Naive thymus-derived CD8-positive, alpha-beta T cell (primary cell): ENCODE measurements at places on chromosomes 5 and 9.
A peak's percentile ranks its signal among the peaks of the same experiment; 100 is the strongest.

GRCh38 chr9:86408121-86408520, 53.9 kb upstream of the TUT7 start:
- no peak for DNase-seq

DNA sequence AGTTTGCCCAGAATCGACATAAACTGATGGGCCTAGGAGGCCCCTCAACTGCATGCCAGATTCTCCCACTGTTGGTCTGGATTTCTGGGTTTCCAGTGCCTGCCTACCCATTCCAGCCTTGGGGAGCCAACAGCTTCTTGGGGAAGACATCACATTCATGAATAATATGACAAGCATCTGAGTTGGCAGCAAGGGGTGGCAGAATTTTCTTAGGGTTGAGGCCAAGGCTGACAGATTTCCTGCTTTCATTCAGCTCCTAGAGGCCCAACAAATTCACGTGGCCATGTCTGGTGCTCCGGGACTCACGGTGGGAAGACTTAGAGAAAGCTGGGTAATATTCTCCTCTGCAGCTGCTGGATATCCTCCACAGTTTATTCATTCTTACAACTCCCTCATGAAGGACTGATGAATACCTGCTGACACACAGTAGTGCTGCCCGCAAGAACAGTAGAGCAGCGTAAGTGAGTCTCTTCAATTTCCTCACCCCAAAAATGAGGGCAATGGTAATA, 305.0 kb upstream of the TNC start:
- DNase-seq, result no peak

- DNase-seq, result no peak
Measured at GRCh38 chr5:151097820-151098767, 17.3 kb upstream of the TNIP1 start.

GRCh38 chr5:14143841-14144585, 871 bp downstream of the TRIO start:
- peak; percentile 5 for DNase-seq

DNA sequence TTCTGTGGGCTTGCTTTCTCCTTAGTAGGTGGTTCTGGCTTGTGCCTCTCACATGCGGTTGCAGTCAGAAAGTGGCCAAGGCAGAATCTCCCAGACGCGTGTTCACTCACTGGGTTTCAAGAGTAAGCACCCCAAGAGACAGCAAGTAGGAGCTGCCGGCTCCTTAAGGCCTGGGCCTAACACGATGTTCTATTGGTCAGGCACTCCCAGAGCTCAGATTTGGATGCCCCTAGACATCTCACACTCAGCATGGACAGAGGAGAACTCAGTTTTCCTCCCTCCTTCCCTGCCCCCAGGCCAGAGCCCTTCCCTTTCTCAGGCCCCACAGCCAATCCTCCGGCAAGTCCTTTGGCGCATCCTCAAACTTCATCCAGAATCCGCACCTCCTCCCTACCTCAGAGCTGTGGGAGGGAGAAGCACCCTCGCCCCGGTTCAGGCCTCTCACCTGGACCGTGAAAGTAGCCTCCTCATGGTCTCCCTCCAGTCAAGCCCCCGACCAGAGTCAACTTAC, 6.5 kb upstream of the CARD19 start:
- no peak for DNase-seq

DNA sequence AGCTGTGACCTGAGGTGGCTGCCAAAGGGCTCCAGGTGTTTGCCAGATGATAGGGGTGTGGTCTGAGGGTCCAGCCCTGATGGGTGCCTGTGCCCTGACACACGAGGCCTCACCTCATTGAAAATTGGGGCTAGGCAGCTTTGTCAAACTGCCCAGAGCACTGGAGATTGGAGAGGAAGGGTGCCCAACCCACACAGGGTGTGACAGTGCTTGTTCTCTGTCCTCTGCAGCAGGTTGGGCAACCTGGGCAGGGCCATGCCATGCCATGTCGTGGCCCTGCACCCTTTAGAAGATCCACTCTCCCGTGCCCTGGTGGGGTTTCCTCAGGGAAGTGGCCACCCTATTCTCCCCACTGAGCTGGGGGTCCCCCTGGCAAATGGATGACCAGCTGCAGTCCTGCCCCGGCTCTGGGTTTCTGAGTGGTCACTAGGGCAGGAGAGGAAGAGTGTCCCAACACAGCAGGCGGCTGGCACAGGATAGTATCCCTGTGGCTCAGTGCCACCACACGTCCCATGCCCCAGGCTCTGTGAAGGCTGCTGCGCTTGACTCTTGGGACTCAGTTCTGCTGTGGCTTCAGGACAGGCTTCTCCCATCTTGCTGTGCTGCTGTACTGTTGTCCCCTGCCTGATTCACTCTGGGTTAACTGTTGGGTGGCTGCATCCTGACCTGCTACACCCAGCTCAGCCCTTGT, 100.8 kb upstream of the PITX1 start:
- DNase-seq, result no peak

DNA sequence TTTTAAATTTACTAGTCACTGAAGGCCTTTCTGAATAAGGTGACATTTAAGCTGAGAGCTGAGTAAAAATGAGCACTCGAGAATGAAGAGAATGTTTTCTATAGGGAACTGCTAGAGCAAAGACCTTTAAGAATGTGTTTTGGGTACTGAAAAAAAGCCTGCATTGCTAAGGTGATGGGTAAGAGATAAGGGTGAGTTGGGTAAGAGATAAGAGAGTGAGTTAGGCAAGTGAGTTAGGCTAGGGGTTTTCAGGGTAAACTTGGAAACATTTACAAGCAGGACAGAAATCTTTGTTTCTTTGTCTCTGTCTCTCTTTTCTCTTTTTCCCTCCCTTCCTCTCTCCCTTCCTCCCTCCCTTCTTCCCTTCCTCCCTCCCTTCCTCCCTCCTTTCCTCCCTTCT, 5.6 kb downstream of the RAD23B start:
- DNase-seq, result no peak

DNA sequence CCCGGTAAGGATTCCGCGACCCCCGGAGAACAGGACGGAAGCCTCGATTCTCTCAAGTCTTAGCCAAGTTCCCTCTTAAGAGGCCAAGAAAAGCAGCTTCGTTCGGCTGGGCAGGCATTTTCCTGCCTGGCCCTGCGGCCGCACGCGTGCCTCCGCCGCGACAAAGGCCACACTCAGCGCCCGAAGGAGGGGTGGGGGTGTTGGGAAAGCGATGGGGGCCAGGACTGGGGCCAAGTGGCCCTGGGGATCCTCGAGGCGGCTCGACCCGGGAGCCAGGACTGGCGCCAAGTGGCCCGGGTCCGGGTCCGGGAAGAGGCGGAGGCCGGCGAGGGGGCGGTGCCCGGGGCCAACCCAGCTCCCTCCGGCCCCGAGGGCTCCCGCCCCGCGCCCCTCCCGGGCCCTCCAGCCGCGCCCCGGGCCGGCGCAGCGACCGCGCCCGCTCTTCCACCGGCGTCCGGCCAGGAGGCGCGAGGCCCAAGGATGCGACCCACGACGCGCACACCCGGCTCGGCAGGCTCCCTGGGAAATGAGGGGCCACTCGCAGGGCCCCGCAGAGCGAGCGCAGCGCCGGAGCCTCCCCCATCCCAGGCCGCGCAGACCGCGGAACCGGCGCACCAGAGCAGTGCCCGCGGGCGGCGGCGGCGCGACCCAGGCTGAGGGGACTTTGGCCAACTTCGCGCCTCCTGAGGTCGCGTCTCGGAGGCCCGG, 756 bp downstream of the VAV2 start:
- DNase-seq, result no peak

- no peak for DNase-seq
Measured at GRCh38 chr5:69308046-69308553, 24.5 kb downstream of the CCDC125 start.
